HT1080 (cell line): ENCODE measurements at places on chromosomes 2 and 18.

GRCh38 chr2:75276093-75277029 is 77.0 kb upstream of the TACR1 start:
- DNase-seq: peak; percentile 88

DNA sequence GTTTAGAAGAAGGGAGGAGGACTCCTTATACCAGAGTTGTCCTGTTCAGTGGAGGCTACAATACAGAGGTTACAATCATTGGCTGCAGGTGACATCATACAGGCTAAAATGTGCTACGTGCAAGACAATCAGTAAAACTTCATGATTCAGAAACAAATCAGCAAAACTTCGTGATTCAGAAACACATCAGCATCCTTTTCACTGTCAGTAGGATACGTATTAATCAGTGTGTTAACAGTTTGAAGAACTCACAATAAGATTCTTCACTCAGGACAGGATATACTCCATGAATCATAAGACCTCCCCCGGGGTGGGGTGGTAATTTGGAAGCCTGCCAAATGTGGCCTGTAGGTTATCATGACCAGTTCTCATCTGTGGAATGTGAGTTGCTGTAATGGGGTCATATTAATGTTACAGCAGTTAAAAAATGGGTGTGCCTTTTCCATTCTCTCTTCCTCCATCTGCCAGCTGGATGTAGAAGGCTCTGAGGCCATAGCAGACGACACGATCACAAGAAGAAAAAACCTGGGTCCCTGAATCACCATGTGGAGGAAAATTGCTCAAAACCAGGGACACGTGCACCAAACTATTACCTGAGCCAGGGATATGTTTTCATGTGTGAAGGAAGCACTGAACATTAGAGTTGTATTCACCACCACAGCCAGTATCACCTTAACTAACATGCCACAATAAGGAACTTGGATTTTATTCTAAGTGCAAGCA is 134.8 kb upstream of the CREB1 start:
- DNase-seq: peak; percentile 100

GRCh38 chr2:127279781-127280180 is 14.2 kb downstream of the ERCC3 start:
- no peak for DNase-seq

GRCh38 chr2:7861910-7862702 is 819.8 kb upstream of the ID2 start:
- DNase-seq: no peak

GRCh38 chr2:145753966-145754365 is 1234.0 kb upstream of the ZEB2 start:
- no peak for DNase-seq

- DNase-seq: no peak
Observed at GRCh38 chr2:120892967-120893667, 157.4 kb downstream of the GLI2 start.

GRCh38 chr2:218366621-218367414 is 10.2 kb downstream of the CATIP start:
- DNase-seq: no peak

DNA sequence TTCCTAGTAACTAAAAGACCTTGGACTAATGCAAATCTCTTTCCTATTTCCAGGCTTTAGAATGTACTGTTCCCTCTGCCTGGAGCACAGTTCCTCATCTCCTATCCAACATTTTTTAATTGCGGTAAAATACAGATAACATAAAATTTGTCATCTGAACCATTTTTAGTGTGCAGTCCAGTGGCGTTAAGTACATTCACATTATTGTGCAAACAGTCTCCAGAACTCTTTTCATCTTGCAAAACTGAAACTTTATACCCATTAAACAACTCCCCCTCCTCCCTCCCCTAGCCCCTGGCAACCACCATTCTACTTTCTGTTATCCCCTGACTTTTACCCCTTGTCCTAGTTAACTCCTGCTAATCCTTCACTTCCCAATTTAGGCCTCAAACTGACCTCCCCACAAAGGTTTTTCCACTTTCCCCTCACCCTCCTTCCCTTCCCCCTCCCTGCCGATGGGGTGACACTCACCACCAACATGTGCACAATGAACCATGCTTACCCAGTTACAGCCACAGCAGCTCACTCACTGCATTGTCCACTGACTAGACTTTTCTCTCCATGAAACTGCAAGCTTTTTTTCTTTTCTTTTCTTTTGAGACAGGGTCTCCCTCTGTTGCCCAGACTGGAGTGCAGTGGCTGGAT is 54.8 kb downstream of the KIAA2012 start:
- no peak for DNase-seq

DNA sequence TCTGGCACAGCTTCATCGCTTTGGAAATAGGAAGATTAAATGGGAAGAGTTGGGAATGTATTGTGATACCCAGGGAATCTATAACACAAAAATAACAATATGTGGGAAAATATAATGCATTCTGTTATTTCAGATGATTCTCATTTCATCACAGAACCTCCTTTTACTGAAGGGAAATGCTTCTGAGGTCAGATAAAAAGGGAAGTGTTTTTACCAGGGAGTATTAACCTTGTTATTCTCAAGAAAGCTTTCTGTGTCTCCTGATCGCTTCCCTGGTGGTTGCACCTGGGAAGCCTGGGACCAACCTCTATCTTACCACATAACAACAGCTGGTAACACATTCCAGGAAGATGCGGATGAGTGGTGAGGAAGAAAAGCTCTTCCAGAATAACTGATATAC is 47.2 kb downstream of the SCG2 start:
- DNase-seq: no peak

GRCh38 chr2:238286551-238286950 is 1.9 kb downstream of the PER2 start:
- DNase-seq: no peak

- no peak for DNase-seq
Observed at GRCh38 chr18:6595666-6596065, 133.8 kb upstream of the ARHGAP28 start.

DNA sequence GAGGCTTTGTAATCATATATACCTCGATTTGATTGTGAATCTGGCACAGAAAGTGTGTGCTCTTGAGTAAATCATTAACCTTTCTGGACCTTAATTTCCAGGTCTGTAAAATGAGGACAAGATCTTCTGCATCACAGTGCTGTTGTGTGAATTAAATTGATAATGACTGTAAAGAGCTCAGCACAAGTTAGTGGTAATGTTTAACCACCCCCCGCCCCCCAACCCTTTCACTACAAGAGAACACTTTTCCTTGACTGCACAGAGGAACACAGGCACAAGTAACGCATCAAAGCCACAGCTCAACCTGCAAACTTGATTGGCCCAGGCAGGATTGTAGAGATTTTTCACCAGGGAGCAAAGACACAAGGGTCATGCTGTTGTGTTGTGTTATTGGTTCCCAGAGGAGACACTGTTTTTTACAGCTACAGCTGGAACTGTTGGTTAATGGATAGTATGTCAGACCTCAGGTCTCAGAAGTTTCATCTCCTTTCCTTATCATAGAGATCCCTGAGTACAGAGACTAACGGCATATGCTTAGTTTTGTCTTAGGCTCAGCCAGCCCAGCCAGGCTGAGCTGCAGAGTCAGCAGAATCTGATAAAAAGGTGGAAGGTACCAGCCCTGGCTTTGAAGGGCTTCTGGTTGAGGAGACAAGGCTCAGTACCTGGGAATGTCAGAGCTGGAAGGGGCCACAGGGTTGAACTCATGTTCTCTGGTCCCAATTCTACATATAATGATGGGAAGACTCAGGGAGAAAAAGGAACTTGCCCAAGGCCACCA is 10.6 kb downstream of the SETBP1 start:
- no peak for DNase-seq

DNA sequence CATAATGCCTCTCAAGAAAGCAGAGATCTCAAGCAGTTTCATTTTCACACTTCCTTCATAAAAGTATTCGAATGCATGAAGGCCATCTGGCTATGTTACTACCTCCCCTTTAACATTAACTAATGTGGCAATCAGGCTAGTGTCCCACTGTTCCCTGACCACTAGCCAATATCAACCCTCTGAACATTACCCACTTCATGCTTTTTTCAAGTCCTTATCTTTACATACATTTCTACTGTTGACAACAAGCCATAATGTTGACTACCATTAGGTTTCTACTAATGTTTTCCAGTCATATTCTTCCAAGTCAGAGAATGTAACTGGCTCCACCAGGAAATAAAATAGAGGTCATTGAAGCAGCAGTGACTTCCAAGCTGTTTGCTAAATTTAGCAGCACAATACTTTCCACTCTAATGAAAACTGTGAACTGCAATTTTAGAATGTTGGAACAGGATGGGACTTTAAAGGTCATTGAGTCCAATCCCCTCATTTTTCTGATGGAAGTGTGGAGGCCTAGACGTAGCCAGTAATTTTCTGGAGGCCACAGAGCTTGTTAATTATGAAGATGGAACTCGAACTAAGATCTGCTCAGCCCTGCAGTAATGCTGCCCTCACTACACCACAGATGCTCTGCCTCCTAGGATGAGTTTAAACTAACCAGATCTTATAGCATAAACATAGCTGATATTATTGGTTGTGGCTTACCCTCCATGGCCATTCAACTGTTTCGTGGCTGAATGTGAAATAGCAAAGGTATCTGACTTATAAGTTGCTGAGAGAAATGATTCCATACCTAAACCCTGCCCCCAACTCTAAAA is 630 bp upstream of the PPP1R1C start:
- DNase-seq: no peak

DNA sequence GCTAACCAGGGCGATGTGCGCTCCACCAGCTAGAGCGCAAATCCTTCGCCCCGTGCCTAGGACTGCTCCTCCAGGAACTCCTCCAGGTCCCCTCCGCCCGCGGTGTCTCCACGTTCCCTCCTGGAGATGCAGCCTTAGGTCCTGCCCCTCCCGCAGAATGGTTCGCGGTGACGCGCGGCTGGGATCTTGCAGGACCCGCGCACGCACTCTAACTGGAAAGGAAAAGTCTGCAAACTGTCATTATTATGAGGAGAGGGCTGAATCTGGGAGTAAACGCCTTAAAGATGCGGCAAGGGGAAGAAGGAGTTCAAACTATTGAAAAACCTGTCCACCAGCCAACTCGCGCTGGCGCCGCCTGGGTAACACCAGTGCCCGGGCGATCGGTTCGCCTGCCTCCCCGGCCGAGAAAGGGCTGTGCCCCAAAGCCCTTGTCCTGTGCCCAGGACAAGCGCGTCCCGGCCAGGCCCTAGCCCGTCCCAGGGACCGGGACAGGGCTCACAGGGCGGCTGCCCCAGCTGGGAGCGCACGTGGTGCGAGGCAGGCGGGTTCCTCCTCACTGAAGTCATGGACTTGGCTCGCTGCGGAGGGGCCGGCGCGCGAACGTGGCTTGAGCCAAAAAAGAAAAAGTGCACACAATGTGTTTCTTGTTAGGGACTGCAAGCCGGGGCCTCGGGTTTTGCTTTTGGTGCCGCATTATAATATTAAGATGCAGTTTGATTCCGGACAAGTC is 5.5 kb upstream of the ID2 start:
- no peak for DNase-seq

- no peak for DNase-seq
Observed at GRCh38 chr18:11868230-11868629, 17.0 kb downstream of the CHMP1B start.

GRCh38 chr2:199977984-199978415 is 22.6 kb downstream of the MAIP1 start:
- peak; percentile 68 for DNase-seq

GRCh38 chr2:203037026-203037425 is 22.4 kb downstream of the NBEAL1 start:
- DNase-seq: no peak

GRCh38 chr2:98697651-98698337 is 33.1 kb downstream of the MGAT4A start:
- no peak for DNase-seq

DNA sequence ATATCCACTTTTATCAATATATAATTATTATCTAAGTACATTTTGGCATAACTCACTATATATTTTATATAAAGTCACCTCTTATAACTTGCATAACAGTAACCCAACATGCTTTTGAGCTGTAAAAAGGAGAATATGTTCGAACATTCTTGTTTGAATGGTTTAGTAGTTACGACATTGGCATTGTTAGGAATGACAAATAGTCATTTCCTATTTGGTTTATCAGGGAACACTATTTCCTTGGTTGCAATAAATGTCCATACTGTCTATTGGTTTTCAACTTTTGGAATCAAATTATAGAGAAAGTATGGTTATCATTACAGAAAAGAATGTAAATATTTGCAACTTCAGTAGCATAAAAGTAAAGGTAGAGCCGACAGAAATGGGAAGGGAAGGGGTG is 124.1 kb downstream of the PARD3B start:
- no peak for DNase-seq

- no peak for DNase-seq
Observed at GRCh38 chr2:85453571-85453970, 35.1 kb downstream of the SH2D6 start.

- DNase-seq: no peak
Observed at GRCh38 chr2:19549821-19550220, 191.4 kb upstream of the OSR1 start.

- no peak for DNase-seq
Observed at GRCh38 chr18:75031717-75032317, 177.1 kb downstream of the PTGR3 start.

GRCh38 chr2:120034621-120035020 is 21.7 kb downstream of the EPB41L5 start:
- no peak for DNase-seq

DNA sequence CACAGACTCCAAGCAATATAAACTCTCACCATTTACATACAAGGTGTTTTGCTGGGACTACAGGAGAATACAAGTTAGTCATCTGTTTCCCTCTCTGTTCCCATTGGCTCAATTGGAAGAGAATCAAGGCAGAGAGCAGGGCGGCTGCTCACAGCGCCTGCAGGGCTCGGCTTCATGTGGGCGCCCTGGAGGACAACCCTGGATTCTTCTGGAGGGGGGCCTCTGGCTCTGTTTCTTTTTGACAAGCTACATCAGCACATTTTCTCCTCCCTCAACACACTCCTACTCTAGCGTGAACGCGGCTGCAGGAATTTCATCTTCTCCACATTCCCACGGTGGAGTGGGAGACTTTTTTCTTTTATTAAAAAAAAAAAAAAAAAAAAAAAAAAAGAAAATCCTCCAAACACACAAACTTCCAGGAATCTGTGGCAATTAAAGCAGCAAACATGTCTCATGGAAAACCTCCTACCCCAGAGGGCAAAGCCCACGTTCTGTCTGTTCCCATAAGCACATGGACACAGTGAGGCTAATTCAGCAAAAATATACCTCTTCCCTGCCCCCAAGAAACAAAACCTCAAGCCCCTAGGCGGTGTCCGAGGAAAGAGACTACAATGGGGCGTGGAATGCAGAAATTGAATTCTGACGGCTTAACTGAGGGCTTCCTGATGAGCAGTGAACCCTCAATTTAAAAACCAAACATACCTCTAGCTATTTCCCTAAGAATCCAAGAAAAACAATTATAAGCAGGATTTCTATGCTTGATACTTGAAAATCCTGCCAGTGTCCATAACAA is 50.6 kb downstream of the PARD6G start:
- DNase-seq: no peak
